Activated T-helper 1 cell treated with anti-CD3 and anti-CD28 coated beads, Interleukin-2, amount 50 U/mL, for 16 hours (primary cell): ENCODE measurements at places on chromosomes 3 and 15.
A peak's percentile ranks its signal among the peaks of the same experiment; 100 is the strongest.

DNA sequence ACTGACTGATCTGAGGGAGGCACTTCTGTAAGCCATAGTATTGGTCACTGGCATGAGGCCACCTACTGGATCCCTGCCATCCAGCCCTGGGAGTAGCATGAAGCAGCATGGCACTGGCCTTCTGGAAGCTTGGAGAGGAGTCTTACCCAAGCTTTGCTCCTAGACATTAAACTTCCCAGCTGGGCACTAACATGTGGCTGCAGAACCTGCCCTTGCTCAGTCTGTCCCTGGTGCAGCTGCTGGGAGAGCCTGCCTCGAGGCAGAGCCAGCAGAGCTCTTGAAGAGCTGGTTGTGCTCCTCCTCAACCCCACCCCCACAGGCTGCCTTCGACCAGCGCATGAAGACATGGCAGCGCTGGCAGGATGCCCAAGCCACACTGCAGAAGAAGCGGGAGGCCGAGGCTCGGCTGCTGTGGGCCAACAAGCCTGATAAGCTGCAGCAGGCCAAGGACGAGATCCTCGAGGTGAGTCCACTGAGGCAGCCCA, 17.1 kb upstream of the SNX22 start:
- DNase-seq, result no peak

GRCh38 chr3:107064405-107065060, 312.7 kb upstream of the CCDC54 start:
- peak; percentile 14 for DNase-seq

- DNase-seq, result peak; percentile 17
These were observed 47.3 kb downstream of the EIF3J start for GRCh38 chr15:44584162-44584749.

- no peak for DNase-seq
These were observed 499.0 kb downstream of the PYDC2 start for GRCh38 chr3:191959876-191960413.

- no peak for DNase-seq
These were observed 11.9 kb downstream of the GPR176 start for GRCh38 chr15:39908186-39908585.

DNA sequence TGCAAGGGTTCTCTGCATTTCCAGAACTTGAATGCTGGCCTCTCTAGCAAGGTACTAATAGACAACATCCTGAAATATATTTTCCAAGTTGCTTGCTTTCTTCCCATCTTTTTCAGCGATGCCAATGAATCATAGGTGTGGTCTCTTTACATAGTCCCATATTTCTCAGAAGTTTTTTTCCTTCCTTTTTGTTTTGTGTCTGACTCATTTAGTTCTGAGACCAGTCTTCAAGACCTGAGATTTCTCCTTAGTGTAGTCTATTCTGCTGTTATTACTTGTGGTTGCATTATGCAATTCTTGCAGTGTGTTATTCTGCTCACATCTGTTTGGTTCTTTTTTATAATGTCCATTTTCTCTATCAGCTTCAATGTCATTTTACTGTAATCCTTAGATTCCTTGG, 1265.0 kb upstream of the ALCAM start:
- no peak for DNase-seq

DNA sequence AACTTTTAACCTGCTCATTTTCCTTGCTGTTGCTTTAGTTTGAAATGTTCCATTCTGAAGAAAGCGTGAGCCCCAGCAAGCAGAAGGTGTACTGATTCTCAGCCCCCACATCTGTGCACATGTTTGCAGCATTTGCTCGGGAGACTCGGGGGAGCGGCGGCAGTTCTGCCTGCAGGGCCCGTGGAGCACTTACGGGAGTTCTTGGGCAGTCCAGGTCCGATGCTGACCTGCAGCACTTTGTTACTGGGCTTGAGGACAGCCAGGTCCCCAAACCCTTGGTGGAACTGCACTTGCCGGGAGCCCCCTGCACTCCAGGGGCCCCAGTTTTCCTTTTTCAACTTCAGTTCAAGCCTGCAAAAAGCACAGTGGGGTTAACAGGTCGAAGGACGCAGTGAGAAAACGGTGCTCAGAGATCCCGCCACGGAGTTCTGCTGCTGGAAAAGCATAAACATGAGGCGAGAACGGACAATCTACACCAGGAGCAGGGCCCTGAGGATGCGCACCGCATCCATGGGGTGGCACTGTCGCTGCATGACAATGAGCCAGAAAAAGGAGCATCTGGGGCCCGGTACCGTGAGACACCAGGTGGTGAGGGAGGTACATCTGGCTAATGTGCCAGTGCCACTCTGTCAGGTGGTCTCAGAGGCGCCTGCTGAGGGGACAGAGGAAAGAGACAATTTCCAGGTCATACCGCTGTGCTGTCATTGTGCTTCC, 45.6 kb upstream of the LDHAL6B start:
- no peak for DNase-seq

GRCh38 chr15:25501828-25502446, 63.1 kb upstream of the UBE3A start:
- no peak for DNase-seq

GRCh38 chr3:151265166-151265565, 13.2 kb downstream of the P2RY14 start:
- no peak for DNase-seq

- no peak for DNase-seq
These were observed 7.6 kb downstream of the MYO9A start for GRCh38 chr15:72110355-72110754.

DNA sequence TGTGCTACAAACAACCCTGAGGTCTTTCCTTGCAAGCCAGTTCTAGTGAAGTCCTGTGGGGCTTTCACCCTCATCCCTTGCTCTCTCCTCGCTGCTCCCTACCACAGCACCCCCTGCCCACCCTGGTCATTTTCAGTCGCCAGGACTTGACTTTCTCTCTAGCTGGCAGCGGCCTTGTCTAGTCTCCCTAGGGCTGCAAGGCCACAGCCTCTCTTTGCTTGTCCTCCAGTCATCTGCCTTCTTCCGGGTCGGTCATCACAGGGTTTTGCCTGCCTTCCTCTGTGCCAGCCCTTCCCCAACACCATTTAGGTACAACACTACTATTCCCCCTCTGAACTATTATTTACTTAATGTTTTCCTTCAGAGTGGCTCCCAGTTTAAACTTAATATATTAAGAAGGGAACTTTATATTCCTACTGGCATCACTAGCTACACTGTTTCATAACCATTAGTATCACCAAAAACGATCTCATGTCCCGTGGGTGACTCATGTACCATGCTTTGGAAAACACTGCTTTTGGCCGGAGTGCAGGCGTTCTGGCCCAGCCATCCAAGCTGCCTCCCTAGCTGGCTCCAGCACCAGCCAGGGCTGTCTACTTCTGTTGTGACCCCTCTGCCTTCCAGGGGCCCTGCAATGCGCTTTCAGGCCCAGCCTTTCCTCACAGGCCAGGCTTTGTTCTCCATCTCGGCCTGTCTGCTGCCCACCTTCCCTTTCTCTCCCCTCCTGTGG, 21.4 kb downstream of the FAH start:
- DNase-seq, result no peak

DNA sequence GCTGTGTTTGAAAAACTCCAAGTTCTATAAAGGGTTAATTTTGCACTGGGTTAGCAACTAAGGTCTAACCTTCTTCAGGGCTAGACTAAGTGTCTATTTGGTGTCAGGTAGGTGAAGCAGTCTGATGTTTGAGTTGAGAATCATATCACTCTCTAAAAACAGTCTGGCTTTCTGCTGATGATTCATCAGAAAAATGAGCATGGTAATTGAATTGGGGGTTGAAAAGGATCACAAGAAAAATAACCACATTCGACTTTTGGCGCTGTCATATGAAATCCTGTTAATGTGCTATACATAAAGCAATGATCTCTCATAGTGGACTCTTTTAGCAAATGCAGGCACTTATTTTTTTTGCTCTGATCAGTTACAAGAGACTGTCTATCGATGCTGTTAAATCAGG, 242.2 kb upstream of the AZI2 start:
- DNase-seq, result no peak

DNA sequence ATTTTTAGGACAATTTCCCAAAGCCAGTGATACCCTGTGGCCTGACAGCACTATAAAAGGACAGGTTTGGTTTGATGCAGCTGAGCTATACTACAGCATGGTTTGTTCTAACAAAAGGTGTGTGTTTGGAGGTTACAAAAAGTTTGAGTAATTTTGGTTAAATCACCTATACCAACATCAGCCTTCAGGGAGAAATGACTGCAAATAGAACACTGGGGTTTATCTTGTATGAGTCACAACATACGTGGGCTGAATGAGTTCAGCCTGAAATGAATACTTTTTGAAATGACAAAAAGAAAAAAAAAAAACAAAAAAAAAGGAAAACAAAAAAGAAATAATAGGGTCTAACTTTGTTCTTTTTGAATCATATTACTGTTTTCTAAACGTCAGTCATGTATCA, 345.7 kb downstream of the CNTN3 start:
- no peak for DNase-seq

DNA sequence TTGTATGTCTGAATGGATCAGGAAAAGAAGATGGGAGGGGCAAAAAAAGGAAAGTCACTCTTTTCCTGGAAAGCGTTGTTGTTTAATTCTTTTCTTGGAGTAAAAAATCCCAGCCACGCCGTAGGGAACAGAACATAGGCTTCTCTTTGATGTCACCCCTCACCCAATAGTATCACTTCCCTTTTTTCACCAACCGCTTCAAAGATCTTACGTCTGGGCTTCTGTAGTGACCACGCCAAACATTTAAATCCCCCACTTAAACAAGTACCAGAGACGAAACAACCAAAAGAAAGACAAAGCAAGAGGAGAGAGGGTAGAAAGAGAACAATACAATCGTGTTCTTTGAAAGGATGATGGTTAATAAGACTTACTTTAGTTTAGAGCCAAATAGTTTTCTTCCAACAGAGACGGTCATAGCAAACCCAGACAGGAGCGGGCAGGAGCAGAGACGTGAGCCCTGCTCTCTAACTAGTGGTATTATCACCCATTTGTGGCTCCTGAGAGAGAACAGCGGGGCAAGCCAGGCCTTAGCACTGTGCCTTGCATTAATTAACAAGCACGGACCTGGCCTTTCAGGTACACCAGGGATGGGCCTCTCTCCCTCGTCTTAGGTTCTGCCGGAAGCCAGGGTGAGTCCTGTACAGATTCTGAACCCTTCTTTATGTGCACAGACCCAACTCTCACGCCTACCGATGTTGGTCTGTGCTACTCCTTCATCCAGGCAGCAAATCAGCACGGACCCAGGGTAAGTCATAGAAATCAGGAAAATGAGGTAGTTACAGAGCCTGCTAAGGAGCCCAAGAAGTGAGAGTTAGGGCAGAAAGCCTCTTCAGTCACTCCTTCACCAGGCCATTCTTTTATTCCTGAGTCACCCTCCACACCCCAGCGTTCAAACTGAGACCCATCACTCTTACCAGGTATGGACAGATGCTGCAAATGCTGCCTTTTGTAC, 28.2 kb upstream of the BCL6 start:
- DNase-seq, result no peak

DNA sequence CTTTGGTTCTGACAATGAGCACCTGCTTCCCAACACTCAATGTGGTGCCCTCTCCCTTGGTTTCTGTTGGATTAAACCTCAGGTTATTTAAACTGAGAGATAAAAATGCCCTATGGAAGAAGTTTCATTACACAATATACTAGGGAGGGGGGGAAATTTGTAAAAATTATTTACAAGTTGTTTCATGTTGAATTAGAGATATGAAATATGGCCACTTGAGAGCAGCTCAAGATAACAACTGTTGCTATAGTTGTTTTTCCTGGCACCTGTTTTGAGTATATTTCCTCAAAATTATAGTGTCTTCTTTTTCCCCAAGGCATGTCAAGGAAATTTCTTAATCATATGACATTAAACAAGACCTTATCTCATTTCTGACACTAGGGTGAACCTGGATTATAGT, 101.7 kb upstream of the COL6A5 start:
- DNase-seq, result no peak
